ENCODE measurements at places on chromosomes 7 and 10.
A peak's percentile ranks its signal among the peaks of the same experiment; 100 is the strongest.

DNA sequence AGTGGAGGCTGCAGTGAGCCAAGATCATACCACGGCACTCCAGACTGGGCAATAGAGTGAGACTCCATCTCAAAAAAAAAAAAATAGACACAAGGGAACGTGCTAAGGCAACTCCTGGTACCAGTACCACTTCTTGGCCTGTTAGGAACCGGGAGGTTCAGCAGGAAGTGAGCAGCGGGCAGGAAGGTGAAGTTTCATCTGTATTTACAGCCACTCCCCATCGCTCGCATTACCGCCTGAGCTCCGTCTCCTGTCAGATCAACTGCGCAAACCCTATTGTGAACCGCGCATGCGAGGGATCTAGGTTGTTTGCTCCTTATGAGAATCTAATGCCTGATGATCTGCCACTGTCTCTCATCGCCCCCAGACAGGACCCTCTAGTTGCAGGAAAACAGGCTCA lies 69.9 kb upstream of the FOXK1 start:
- no peak for DNase-seq

GRCh38 chr7:150396851-150397260 lies 17.7 kb downstream of the ZNF775 start:
- DNase-seq = no peak

- no peak for DNase-seq
Measured at GRCh38 chr10:52440612-52441285, 126.7 kb downstream of the DKK1 start.

DNA sequence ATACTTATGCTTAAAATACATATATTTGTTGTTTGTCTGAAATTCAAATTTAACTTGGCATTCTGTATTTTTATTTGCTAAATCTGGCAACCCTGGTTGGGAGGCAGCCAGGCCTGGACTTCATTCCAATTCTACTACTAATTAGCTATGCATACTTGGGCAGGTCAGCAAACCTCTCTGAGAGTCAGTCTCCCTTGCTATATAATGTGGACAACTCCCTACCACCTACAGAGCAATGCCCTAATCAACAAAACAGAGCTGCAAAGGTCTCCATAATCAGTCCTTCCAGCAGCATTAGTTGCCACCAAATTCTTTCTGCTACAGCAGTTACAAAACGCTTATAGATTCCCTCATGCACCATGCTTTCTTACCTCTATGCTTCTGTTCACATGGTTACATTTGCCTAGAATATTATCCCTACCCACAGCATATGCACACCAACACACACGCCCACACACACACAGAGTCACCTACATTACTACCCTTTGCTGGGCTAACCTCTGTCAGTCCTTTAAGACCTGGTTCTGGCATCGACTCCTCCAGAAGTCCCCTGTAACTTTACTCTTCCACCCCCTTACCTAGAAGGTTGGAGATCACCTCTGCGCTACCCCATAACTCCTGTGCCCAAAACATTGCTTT lies 188.7 kb downstream of the FGFR2 start:
- no peak for DNase-seq

GRCh38 chr7:51242881-51243518 lies 73.6 kb downstream of the COBL start:
- no peak for DNase-seq

DNA sequence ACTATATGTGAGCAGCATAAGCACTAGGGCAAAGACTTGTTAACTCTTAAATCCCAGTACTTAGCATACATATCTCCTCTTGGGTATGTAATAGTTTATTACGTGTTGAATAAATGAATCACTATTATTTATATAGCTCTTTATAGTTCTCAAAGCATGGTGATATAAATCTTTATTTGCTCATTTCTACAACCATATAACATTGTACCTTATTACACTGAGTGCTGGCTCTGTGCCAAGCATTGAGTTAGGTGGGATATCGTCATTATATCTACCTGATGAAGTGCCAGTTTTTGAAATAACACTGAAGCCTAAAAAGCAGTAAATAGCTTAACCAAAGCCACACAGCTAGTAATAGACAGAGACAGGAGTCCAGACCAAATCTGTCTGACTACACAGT lies 27.9 kb downstream of the AHR start:
- DNase-seq = no peak

- no peak for DNase-seq
Measured at GRCh38 chr7:1239803-1240516, 7.3 kb downstream of the UNCX start.

DNA sequence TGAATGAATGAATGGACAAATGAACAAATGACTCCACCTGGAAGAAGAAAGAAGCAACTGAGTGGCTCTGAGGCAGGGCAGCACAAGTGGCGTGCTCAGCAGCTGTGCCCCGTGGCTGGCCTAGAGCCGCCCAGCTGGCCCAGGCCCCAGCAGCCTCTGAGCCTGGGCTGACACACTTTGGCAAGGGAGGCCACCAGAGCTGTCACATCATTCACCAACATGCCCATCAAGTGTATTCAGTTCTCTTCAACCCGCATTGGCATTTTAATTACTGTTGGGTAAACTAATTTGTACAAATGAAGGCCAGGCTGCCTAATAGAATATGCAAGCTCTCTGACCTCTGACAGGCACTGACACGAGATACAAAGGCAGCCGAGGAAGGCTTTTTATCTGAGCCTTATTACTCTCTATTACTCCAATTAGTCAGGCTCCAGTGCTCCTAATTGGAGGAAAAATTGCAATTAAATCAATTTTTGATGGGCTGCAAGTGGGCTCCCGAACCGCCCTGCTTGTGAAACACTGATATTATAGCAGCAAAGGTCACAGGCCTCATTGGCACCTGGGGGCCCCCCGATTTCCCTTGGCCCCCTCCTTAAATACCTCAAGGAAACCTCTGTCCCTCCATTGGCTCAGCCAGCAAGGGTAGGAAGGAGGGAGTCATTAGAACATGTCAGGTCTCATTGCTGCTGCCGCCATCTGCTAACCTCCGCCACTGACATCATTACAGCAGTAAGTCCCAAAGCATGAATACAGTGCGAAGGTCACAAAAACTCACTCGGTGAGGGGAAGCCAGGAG lies 41.9 kb downstream of the DPCD start:
- no peak for DNase-seq

GRCh38 chr7:25765110-25765655 lies 386.8 kb upstream of the NFE2L3 start:
- no peak for DNase-seq

DNA sequence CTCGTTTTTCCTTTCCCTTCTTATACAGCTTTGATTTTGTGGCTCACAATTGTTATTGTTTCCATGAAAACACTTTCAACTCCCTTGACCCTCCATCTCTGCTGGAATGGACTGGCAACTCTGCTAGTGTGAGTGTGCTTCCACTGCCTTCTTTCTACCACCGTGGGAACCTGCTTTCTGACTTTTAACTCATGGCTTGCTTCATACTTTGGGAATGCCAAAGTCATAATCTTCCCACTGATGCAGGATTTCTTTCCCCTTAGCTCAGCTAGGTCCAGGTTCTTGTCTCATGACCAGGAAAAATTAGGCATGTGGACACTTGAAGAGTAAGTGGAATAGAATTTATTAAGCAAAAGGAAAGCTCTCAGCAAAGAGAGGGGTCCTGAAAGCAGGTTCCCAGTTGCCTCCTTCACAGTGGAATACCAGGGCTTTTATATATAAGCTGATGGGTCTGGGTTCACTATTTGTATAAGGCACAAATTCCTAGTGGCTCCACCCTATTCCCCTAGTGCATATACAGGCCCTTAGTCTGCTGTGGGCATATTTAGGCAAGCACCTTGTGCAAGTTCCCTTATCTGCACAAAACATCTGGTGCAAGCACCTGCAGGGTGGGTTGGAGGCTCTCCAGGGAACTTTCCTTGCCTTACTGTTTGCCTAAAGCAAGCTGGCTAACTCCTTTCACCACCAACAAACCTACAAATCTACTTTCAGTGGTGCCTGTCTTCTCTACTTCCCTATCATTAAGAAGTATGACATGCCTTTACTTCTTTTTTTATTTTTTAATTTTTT lies 119.5 kb downstream of the CFAP58 start:
- no peak for DNase-seq

- no peak for DNase-seq
Measured at GRCh38 chr10:99850767-99851340, 68.4 kb downstream of the ABCC2 start.

GRCh38 chr7:95595746-95596197 lies 544 bp downstream of the PDK4 start:
- DNase-seq = no peak

- DNase-seq = no peak
Measured at GRCh38 chr10:25493122-25493893, 318.5 kb downstream of the GPR158 start.

- DNase-seq = no peak
Measured at GRCh38 chr7:5635006-5635405, 146.5 kb downstream of the RNF216 start.

DNA sequence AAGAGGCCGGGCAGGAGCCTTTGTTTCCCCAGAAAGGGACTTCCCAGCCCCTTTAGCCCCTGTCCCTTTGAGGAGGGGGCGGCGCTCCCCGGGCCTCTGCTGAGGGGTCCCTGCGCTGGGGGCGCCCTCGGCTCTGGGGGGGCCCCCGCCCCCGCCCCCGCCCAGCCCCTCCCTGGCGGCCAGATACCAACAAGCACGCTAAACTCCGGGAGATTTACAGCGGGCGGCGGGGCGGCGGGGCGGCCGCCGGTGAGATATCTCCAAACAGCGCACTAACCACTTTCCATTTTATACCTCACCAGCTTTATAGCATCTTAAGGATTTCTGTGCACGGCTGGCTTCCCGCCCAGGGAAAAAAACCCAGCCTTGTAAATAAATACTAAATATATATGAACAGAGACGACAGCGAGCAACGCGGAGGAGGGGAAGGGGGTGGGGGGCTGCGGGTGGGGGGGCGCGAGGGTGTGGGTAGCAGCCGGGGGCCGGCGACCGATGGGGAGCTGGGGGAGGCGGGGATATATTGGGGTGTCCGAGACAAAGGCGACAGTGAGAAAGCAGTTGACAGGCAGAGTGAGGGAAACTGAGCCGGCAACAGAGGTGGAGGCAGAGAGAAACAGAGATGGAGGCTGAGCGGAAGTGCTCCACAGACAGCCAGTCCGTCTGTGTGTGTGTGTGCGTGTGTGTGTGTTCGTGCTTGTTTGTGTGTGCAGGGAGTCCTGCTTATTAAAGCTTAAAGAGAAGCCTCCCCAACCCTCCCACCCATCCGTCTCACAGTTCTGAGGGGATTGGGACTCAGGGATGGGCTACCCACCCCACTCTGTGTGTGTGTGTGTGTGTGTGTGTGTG lies 85.8 kb downstream of the HIF1AN start:
- DNase-seq = no peak

- DNase-seq = no peak
Measured at GRCh38 chr7:115037128-115037802, 115.4 kb downstream of the MDFIC start.

DNA sequence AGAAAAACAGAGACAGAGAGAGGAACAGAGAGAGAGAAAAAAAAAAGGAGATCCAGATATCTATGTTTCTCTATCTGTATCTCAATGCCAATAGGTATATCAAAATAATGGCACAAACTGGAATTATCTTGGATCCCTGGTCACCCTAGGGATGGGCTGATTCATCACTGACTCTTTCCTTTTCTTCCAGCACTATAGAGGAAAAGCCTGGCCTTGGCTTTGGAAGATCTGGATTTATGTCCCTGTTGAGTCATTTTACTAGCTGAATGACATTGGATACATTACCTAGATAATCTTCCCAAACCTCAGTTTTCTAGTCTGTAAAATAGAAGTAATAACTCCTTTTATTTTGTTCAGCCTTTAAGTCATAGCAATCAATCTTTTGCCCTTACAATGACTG lies 152.8 kb upstream of the GDF10 start:
- no peak for DNase-seq

- no peak for DNase-seq
Measured at GRCh38 chr7:116788572-116789197, 73.7 kb upstream of the CAPZA2 start.

DNA sequence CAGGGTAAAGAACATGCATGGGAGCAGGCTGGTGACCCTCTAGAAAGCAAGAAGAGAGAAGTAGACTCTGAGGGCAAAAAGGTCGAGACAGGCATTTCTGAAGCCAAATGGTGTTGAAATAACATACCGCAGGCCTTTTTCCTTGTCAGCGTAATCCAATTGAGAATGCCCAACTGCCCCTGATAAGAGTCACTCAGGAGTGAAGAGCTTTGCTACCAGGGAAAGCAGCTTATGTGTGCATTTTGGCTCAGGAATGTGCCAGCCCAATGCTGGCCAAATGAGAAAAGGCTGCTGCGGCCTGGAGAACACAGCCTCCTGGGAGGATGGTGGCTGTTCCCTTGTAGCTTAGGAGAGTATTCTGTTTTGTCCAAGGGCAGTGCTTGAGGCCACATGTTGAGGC lies 61.4 kb upstream of the NFKB2 start:
- no peak for DNase-seq

GRCh38 chr7:128672927-128673517 lies 930 bp downstream of the GARIN1A start:
- DNase-seq = no peak

GRCh38 chr10:62850646-62851045 lies 34.5 kb upstream of the EGR2 start:
- DNase-seq = no peak

- no peak for DNase-seq
Measured at GRCh38 chr7:29154076-29154475, 7.7 kb upstream of the CPVL start.

- no peak for DNase-seq
Measured at GRCh38 chr10:15316871-15317464, 54.1 kb downstream of the FAM171A1 start.

- peak; percentile 22 for DNase-seq
Measured at GRCh38 chr10:12730809-12731519, 270.5 kb downstream of the CCDC3 start.

GRCh38 chr7:18579698-18580097 lies 84.1 kb downstream of the HDAC9 start:
- DNase-seq = no peak

DNA sequence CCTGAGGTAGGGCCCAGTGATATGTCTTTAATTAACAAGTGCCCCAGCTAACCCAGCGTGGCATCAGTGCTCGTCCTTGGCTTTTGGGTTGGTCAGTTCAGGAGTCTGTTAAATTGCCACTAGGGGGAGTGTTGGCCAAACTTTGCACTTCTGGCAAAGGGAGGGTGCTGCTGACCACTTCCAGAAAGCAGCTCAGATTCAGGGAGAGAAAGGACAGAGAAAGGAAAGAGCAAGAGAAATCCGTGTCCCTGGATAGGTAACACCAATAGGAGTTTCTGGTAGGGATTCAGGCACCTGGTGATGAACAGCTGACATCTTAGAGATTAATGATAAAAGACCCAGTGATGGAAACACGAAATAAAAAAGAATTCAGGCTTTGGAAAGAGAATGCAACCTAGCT lies 243.1 kb upstream of the AOAH start:
- peak; percentile 33 for DNase-seq
